Peyer's patch (tissue), 4 donors: ENCODE measurements at places on chromosomes 6 and 20. TPM values are rescaled to one million over a fixed set of nuclear protein-coding genes. Genes with fewer than 3 reads are reported as not detected.
A peak's percentile ranks its signal among the peaks of the same experiment; 100 is the strongest.

Gene HSPA12B
- 2.2 TPM for total RNA-seq

Gene MOCS1
- total RNA-seq: 48.8 TPM

Gene MARCKS
- total RNA-seq: 38.4 TPM

Gene MAN1A1
- total RNA-seq: 99.1 TPM

Gene PRDM13
- total RNA-seq: not detected

Gene FAM184A
- 11.9 TPM for total RNA-seq

Gene TRIM38
- 19.7 TPM for total RNA-seq

Gene ID4
- 2.8 TPM for total RNA-seq

Gene WFDC2
- total RNA-seq: 7.9 TPM

Gene LHFPL5
- not detected for total RNA-seq

Gene TMEM30A
- 37.7 TPM for total RNA-seq

Gene COL12A1
- 53.1 TPM for total RNA-seq

GRCh38 chr6:157905590-157906342, 75.9 kb upstream of the SYNJ2 start:
- no peak for DNase-seq
- no peak overlapping the region for H3K4me3 ChIP-seq
- no peaks in the 10 kb centered on the region for H3K27me3 ChIP-seq
- H3K4me1 ChIP-seq: no peaks in the 10 kb centered on the region
- no peaks in the 10 kb centered on the region for H3K36me3 ChIP-seq

GRCh38 chr6:167108278-167108677, 14.6 kb upstream of the CCR6 start:
- no peak overlapping the region for H3K27ac ChIP-seq
- no peak for DNase-seq
- H3K4me3 ChIP-seq: no peak overlapping the region
- no peaks in the 10 kb centered on the region for H3K36me3 ChIP-seq
- no peaks in the 10 kb centered on the region for H3K27me3 ChIP-seq
- H3K4me1 ChIP-seq: peaks cover 3% of the 10 kb centered on the region

DNA sequence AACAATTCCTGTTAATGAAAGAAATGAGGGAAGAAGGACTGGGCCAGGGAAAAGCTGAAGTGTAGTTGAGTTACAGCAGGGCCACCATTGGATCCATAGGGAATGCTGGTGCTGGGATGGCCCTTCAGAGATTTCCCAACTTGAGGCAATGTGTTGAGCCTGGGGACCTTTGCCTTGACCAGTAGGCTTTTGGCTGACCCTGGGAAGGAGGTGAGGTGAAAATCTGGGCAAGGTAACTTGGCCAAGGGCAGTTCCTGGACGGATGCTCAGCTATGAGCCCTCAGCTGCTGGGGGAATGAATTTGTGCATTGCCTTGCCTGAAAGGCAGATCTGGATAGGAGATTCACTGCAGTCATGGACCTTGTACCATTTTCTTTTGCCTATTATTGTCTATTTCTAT, 20.4 kb downstream of the UTRN start:
- no peak overlapping the region for H3K4me3 ChIP-seq
- no peaks in the 10 kb centered on the region for H3K36me3 ChIP-seq
- H3K27ac ChIP-seq: no peak overlapping the region
- DNase-seq: no peak
- H3K27me3 ChIP-seq: no peaks in the 10 kb centered on the region

GRCh38 chr20:55266361-55266760, 739.0 kb downstream of the CBLN4 start:
- H3K4me3 ChIP-seq: no peak overlapping the region
- H3K36me3 ChIP-seq: no peaks in the 10 kb centered on the region
- no peaks in the 10 kb centered on the region for H3K4me1 ChIP-seq
- DNase-seq: no peak
- no peaks in the 10 kb centered on the region for H3K27me3 ChIP-seq

GRCh38 chr20:50848846-50849673, 54.2 kb downstream of the BCAS4 start:
- no peak for DNase-seq
- no peaks in the 10 kb centered on the region for H3K27me3 ChIP-seq
- peaks cover 12% of the 10 kb centered on the region for H3K4me1 ChIP-seq
- no peak overlapping the region for H3K27ac ChIP-seq

- no peak for DNase-seq
- H3K4me3 ChIP-seq: no peak overlapping the region
- H3K27ac ChIP-seq: no peak overlapping the region
- H3K4me1 ChIP-seq: no peaks in the 10 kb centered on the region
- H3K27me3 ChIP-seq: no peaks in the 10 kb centered on the region
Measured at GRCh38 chr6:81744131-81744530, 8.3 kb downstream of the TENT5A start.

GRCh38 chr6:2942914-2943563, 28.3 kb downstream of the SERPINB6 start:
- H3K27me3 ChIP-seq: no peaks in the 10 kb centered on the region
- H3K36me3 ChIP-seq: peaks cover 12% of the 10 kb centered on the region
- H3K4me3 ChIP-seq: no peak overlapping the region
- H3K4me1 ChIP-seq: no peaks in the 10 kb centered on the region
- DNase-seq: peak; percentile 44

DNA sequence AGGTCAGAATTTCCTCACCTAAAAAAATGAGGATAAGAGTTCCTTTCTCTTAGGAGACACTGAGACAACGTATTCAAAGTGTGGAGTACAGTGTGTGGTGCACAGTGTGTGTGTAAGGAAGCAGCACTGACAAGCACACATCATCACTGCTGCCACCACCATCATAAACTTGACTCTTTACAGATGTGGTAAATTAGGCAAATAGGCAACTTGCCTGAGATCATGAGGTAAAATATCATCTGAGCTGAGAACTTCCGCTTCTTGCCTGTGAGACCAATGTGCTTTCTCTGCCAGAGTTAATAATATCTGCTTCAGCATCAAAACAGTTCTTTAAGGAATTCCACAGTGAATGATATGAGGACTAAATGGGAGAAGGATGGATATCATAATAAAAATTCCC, 52.7 kb downstream of the LYRM4 start:
- no peaks in the 10 kb centered on the region for H3K4me1 ChIP-seq
- no peak overlapping the region for H3K4me3 ChIP-seq
- H3K27ac ChIP-seq: no peak overlapping the region
- H3K36me3 ChIP-seq: no peaks in the 10 kb centered on the region
- H3K27me3 ChIP-seq: no peaks in the 10 kb centered on the region

DNA sequence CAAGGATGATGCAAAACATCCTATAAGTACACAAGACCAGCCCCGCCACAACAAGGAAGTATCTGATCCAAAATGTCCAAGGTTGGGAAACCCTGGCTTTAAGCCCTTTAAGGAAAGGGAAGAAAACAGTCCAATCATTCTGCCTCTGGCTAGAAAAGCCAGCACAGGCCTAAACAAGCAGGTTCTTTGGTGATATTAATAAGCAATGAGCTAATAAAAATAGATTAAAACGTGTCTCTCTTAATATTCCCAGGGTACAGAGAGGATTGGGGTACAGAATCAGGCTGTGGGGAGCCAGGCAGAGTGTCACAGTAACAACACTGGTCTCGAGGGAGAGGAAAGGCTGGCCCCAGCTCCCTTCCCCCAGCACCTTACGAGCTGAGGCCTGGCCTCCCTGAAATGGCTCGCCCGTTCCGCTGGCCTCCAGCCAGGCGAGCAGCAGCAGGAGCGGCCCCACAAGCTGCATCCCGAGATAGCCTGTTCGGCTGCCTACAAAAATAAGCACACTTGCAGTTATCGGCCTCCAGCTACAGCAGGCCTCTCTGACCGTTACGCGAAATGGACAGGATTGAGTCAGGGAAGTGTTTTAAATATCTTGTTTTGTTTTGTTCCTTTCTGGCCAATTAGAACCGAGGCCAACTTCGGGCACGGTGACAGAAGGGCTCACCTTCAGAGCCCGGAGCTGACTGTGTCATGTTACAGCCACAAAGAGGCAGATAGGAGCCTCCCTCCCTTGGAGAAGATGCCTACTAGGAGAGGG, 4.0 kb upstream of the ZMYND8 start:
- no peaks in the 10 kb centered on the region for H3K27me3 ChIP-seq
- H3K4me3 ChIP-seq: no peak overlapping the region
- H3K36me3 ChIP-seq: no peaks in the 10 kb centered on the region
- peaks cover 20% of the 10 kb centered on the region for H3K4me1 ChIP-seq
- peak; percentile 51 for DNase-seq

- no peaks in the 10 kb centered on the region for H3K36me3 ChIP-seq
- H3K4me1 ChIP-seq: no peaks in the 10 kb centered on the region
- H3K27ac ChIP-seq: no peak overlapping the region
- DNase-seq: no peak
- H3K4me3 ChIP-seq: no peak overlapping the region
Measured at GRCh38 chr6:80974579-80974978, 777.9 kb downstream of the TENT5A start.

- H3K27me3 ChIP-seq: no peaks in the 10 kb centered on the region
- H3K4me1 ChIP-seq: no peaks in the 10 kb centered on the region
- no peak overlapping the region for H3K4me3 ChIP-seq
- no peaks in the 10 kb centered on the region for H3K36me3 ChIP-seq
- no peak overlapping the region for H3K27ac ChIP-seq
Measured at GRCh38 chr6:15659181-15659580, 3.6 kb downstream of the DTNBP1 start.

DNA sequence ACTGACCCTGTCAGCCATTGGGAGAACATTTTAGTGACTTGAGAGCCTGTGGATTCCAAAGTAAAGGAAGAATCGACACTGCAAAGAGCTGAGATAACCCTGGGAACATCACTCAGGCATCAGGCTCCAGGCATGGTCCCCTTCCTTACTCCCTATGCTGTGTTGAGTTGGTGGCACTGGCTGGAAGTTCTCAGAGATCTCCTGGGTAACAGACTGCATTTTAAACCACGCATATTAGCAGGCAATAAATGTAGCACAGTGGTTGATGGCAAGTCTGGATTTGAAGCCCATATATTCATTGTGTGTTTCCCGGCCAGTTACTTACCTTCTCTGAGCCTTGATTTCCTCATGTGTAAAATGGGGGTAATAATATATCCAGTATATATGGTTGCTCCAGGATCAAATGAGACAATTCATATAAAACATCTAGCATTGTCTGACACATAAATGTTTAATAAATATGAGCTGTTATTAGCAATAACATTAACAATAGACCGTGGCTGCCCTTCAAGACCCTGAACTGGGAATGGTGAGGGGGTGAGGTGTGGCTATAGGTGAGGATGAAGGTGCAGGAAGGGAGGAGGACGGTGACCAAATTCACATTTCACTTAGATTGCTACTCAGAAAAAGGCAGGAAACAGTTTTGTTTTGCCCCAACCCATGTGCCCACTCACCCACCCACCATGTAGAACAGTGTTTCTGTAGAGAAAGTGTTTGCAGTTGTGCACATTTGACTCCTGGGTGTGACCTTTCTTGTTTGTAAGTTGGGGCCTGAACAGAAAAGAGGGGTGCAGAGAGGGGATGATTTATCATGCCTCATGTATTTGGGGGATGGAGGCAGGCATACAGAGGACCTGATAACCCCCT, 2.1 kb downstream of the PLCG1 start:
- no peaks in the 10 kb centered on the region for H3K36me3 ChIP-seq
- H3K4me1 ChIP-seq: peaks cover 3% of the 10 kb centered on the region
- peak overlapping the region; percentile 98 for H3K27ac ChIP-seq
- H3K27me3 ChIP-seq: no peaks in the 10 kb centered on the region
- peak; percentile 43 for DNase-seq
- peak overlapping the region; percentile 96 for H3K4me3 ChIP-seq

DNA sequence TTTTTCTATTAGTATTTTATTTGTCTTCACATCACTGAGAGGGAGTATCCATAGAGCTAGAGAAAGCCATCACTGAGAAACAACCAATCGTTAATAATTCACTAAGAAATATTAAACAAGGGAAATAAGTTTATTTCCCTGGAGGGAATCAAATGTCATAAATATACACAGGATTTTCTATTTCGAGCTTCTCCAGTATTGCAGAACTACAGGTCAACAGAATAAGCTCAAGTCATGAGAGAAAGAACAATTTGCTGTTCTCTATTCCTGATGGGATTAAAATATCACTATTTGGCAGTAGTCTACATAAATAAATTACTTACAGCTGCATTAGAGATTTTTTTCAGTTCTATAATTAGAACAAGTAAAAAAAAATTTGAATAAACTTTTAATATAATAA, 2.2 kb upstream of the FAM162B start:
- H3K4me3 ChIP-seq: no peak overlapping the region
- H3K36me3 ChIP-seq: no peaks in the 10 kb centered on the region
- DNase-seq: no peak
- no peak overlapping the region for H3K27ac ChIP-seq
- H3K27me3 ChIP-seq: no peaks in the 10 kb centered on the region

DNA sequence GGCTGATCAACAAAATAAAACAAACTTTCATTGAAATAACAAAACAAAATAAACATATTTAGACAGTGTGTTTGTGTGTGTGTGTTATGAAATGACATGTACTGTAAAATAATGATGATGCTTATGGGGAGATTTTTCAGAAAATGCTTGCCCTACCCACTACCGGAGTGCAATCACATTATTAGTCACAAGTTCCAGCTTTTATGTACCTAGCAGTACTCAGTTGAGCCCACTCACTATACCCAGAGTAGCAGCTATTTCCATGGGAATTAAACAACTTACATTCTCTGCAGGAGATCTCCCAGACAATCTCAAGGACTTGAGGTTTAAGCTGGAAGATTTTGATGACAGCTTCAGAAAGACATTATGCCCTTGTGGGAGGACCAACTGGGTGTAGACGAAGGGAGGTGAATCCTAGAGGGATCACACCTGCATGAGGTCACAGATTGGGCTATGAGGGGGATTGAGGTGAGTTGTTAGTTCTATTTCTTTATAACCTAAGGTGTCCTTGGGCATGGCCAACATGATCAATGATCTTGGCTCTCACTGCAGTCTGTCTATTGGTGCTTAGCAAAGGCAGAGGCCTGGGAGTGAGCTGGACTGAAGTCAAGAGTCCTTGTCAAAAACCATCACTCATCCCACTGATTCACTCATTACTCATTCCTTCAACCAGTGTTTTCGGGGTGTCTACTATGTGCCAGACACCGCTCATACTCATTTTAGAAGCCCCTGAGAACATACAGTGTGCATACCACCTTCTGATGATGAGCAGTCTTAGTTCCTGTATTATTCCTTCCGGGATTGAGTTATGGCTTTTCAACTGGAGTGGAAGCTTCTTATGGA, 6.7 kb upstream of the CLIC5 start:
- no peaks in the 10 kb centered on the region for H3K36me3 ChIP-seq
- no peak for DNase-seq
- H3K4me3 ChIP-seq: no peak overlapping the region
- H3K27ac ChIP-seq: no peak overlapping the region
- H3K4me1 ChIP-seq: no peaks in the 10 kb centered on the region

- no peak overlapping the region for H3K27ac ChIP-seq
- H3K4me3 ChIP-seq: no peak overlapping the region
- no peaks in the 10 kb centered on the region for H3K4me1 ChIP-seq
- no peaks in the 10 kb centered on the region for H3K27me3 ChIP-seq
- no peaks in the 10 kb centered on the region for H3K36me3 ChIP-seq
- DNase-seq: no peak
Measured at GRCh38 chr6:168332020-168332419, 12.4 kb upstream of the DACT2 start.

- H3K4me3 ChIP-seq: no peak overlapping the region
- no peak overlapping the region for H3K27ac ChIP-seq
- no peak for DNase-seq
- no peaks in the 10 kb centered on the region for H3K36me3 ChIP-seq
Measured at GRCh38 chr20:1368448-1369199, 24.2 kb downstream of the FKBP1A start.

- no peaks in the 10 kb centered on the region for H3K27me3 ChIP-seq
- H3K4me1 ChIP-seq: no peaks in the 10 kb centered on the region
- no peak overlapping the region for H3K4me3 ChIP-seq
- no peak for DNase-seq
- H3K27ac ChIP-seq: no peak overlapping the region
Measured at GRCh38 chr20:15603978-15604805, 969.1 kb downstream of the KIF16B start.

- no peaks in the 10 kb centered on the region for H3K4me1 ChIP-seq
- H3K4me3 ChIP-seq: no peak overlapping the region
- H3K27ac ChIP-seq: no peak overlapping the region
Measured at GRCh38 chr6:135114355-135115145, 59.9 kb upstream of the HBS1L start.
